Colonic mucosa (tissue), 4 donors: ENCODE measurements at places on chromosomes 5 and 9. TPM values are rescaled to one million over a fixed set of nuclear protein-coding genes. Genes with fewer than 3 reads are reported as not detected.

DNA sequence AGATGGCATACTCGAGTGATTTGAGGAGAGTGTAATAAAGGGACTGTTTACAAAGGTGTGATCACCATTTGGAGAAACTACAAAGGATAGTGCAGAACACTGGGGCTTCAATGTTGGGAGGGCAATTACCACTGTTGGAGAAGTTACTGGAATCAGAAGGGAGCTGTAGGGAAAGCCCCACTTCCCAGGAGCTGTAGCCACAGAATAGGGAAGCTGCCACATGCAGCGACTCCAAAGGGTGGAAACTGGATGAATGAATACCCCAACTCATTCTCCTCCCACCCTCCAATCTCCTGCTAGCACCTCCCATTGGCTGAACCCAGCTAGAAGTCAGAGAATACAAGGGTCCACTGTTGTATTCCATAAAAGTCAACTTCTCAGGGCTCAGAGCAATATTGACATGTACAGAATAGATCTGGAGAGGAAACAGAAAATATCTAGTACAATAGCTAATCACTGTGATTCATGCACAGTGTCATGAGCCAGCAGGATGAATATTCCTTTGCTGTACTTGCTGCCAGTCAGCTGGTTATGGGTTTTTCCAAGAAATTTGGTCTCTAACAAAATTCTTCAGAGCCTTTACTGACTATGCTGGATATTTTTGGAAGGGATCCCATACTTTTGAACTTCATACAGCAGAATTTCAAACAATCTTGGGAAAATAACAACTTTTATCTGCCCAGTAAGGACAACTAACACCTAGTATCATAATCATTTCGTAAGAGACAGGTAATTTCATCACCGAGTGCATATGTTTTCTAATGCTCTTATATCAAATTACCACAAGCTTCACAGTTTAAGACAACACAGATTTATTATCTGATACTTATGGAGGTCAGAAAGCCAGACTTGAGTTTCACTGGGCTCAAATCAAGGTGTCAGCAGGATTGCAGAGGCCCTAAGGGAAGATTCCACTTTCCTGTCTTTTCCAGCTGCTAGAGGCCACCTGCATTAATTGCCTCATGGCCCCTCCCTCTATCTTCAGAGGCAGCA lies 39.6 kb downstream of the PDCD1LG2 start:
- no peak for DNase-seq

GRCh38 chr5:119396030-119396664 lies 40.3 kb downstream of the TNFAIP8 start:
- no peak for DNase-seq

DNA sequence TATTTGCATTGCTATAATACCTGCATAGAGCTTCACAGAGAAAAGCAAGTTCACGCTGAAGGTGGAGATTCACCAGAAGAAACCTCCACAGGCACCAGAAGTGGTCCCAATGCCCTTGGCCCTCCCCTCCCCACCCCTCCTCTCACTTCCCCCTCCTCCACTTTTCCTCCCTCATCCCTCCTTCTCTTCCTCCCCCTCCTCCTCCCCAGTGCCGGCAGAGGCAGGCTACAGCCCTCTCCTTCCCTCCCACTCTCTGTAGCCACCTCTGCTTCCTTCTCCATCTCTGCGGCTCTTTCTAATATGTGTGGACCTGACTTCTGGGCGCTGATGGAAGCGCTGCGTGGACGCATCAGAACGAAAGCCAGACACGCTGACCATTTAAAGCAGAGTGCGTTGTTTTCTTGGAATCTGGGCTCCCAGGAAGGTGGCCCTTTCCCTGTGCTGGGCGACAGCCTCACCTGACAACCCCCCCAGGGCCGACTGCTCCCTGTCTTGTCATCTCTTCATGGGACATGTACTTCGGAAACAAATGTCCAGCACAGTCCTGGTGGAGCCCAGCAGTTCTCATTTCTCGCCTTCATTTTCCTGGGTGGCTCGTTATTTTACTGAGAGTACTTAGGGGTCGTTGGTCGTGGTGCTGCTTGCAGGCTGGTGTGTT lies 29.5 kb downstream of the NDUFS6 start:
- DNase-seq, result no peak

DNA sequence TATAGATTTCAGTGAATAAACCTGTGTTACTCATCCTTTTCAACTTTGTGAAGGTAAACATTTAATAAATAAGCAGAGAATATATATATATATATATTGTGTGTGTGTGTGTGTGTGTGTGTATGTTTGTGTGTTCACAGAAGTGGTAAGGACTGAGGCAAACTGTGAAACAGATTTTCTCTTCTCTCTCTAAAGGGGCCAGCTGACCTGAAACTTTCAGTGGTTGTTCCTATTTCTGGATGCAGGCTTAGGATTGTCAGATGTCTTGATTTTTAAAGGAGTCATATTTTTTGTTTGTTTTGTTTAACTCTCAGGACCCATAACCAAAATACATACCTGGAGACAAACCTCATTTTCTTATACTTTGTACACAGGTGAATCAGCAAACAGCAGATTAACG lies 714.9 kb upstream of the MEF2C start:
- no peak for DNase-seq

- DNase-seq, result no peak
Observed at GRCh38 chr5:90518661-90519060, 10.7 kb downstream of the LYSMD3 start.

GRCh38 chr5:159051421-159052282 lies 48.1 kb downstream of the EBF1 start:
- peak; percentile 24 for DNase-seq

The PPP3R2 gene
- not detected for total RNA-seq

The C5orf52 gene
- total RNA-seq, result 5.5 TPM

GRCh38 chr5:138752341-138752950 lies 779 bp upstream of the CTNNA1 start:
- DNase-seq, result peak; percentile 51

The TRAF1 gene
- total RNA-seq, result 1.5 TPM

The PRRX2 gene
- total RNA-seq, result 0.64 TPM

GRCh38 chr5:3609120-3609681 lies 13.6 kb downstream of the IRX1 start:
- DNase-seq, result no peak

DNA sequence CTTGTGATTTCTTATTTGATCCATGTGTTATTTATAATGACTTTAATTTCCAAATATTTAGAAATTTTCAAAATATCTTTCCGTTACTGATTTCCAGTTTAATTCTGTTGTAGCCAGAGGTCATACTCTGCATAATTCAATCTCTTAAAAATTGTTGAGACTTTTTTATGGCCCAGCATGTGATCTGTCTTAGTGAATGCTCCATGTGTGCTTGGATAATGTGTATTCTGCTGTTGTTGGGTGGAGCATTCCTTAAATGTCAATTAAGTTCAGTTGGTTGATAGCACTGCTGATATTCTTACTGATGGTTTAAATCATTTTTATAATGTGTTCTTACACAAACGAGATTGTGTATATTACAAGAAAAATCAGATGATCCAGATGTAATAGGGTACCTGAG lies 180.8 kb downstream of the RGS3 start:
- no peak for DNase-seq

The HTR4 gene
- 7.5 TPM for total RNA-seq

DNA sequence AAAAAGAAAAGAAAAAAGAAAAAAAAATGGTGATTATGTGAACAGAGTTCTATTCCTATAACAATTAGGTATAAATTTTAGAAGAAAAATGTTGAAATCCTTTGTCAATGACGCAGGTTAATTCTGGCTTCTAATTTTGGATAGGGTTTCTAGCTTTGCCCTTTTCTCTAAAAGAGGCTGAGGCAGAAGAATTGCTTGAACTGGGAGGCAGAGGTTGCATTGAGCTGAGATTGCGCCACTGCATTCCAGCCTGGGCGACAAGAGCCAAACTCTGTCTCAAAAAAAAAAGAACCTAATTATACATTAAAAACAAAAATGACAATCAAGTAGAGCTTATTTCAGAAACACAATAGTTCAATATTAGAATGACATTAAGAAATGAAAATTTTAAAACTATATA lies 2.9 kb downstream of the STXBP1 start:
- DNase-seq, result no peak

The CEL gene
- 16.6 TPM for total RNA-seq

DNA sequence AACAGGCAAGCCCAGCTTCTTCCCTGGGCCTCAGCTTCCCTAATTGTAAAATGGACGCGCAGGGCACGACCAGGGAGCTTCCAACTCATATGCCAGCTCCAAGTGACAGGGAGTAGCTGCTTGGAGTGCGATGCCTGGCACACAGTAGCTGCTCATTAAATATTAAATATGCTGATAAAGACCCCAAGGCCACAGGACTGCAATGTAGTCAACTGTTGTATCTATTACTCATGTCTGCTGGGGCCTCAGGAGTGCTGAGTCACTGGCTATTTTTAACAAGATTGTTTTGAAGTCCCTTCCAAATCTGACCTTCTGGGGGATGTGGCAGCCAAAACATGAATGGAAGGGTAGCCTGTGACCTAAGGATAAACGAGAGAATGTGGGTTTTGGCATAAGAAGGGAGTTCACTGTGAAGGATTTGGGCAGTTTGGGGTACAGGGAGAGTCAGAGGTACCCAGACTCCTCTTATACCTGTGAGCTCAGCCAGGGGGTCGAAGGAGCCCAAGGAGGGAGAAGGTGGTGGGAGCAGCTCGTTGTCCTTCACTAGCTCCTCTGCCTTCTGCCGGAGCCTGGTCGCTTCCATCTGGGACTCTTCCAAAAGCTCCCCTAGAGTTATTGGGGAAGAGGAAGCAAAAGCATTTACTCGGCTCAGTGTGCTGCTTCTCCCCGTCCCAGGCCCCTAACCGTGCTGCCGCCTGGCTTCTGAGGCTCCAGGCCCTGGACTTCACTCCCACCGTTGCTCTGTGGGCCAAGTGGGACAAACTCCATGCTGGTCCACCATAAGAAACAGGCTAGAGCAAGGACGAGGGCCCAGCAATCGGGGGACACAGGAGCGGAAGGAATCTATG lies 17.5 kb downstream of the TNIP1 start:
- no peak for DNase-seq

The AKNA gene
- total RNA-seq, result 44.9 TPM

The NMRK1 gene
- 21.3 TPM for total RNA-seq

- no peak for DNase-seq
Observed at GRCh38 chr5:10655161-10655971, 91.5 kb downstream of the ANKRD33B start.

GRCh38 chr5:116856271-116856670 lies 281.6 kb upstream of the SEMA6A start:
- DNase-seq, result no peak

GRCh38 chr5:96048763-96049162 lies 87.1 kb upstream of the ELL2 start:
- DNase-seq, result no peak

DNA sequence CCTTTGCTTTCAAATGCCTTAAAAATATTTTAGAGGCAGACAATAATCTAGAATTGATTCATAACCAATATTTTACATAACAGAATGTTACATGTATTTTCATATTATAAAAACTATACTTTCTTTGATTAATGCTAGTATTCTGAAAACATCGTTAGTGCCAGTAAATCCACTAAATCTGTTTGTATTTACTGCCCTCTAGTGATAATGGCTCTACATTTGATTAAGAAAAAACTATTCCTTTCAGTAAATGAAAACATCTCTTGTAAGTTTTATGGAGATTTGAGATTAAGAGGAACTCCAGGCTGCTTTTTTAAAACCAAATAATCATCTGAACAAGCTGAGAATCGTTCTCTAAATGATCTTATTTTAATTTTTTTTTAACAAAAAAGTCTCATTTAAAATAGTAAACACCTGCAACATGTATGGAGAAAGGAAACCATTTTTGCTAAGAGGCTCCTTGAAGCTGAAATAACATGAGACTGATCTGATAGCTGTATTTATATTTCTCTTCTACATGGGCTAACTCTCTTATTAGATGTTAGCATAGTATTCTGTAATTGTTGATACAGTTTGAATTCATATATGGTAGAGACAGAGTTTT lies 424.7 kb downstream of the RAB3C start:
- DNase-seq, result no peak

The GNA14 gene
- 11.7 TPM for total RNA-seq

- DNase-seq, result no peak
Observed at GRCh38 chr9:108588246-108588645, 267.5 kb downstream of the ACTL7B start.

The DND1 gene
- 0.89 TPM for total RNA-seq

The TOR4A gene
- 63.9 TPM for total RNA-seq

The CDC25C gene
- total RNA-seq, result 4.3 TPM

- DNase-seq, result no peak
Observed at GRCh38 chr9:121807069-121807822, 155.8 kb downstream of the DAB2IP start.

DNA sequence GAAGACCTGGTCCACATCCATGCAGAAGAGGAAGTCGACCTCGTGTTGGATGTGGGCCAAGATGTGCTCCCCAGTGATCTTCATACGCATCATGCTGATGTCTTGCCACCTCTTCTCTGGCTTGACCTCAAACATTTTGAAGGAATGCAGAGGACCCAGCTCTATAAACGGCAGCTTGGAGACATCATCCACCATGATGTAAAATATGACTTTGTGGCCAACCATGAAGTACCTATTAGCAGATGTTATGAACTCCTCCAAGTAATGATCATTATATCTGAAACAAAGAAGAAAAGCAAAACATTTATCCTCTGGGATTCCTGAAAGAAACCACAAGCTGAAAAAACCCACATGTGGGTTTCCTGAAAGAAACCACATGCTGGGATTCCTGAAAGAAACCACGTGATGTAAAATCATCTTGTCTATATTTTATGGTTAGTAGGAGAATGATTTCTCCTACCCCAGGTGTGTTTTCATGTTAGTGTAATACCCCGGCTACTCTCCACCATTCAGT lies 52.3 kb downstream of the GGTA1 start:
- DNase-seq, result no peak

The AUH gene
- total RNA-seq, result 21.5 TPM

The ADAMTS16 gene
- total RNA-seq, result 0.16 TPM

The PFN3 gene
- total RNA-seq, result not detected

DNA sequence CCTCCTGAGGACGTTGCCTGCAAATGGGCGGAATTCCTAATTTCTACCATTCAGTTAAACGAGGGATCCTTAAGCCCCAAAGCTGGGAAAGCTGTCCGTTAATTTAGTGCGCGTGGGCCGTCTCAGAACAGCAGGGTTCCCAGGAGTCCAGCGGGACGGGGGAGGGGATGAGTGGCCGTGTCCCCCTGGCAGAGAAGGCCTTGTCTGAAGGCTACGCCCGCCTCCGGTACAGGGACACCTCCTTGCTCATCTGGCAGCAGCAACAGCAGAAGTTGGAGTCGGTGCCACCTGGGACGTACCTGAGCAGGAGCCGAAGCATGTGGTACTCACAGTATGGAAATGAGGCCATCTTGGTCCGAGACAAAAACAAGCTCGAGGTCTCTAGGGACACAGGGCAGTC lies 1.3 kb downstream of the BRD3OS start:
- DNase-seq, result no peak

The PDCD1LG2 gene
- 0.15 TPM for total RNA-seq

DNA sequence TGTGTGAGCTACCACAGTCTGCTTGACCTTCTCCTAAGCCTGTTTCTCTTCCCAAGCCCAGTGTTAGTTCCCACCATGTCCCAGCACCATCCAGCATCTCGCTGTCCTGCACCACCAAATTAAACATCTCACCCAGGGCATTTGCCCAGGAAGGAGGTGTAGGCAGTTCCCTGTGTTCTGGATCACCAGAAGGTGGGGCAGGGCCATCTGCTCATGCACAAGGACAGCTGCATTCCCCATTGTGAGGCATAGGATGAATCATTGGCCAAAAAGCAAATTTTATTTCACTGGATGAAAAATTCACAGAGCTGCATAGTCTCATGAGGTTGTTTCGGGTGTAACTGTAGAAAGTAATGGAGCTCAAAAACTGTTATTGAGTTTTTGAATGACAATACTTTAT lies 89.5 kb upstream of the GRIA1 start:
- DNase-seq, result no peak

The ADAMTS2 gene
- 4.0 TPM for total RNA-seq

- DNase-seq, result no peak
Observed at GRCh38 chr9:15298362-15298761, 8.7 kb downstream of the TTC39B start.

The FIBCD1 gene
- total RNA-seq, result 9.0 TPM
